Thoracic aorta (tissue), 2 donors: ENCODE measurements at places on chromosomes 7 and 10.

DNA sequence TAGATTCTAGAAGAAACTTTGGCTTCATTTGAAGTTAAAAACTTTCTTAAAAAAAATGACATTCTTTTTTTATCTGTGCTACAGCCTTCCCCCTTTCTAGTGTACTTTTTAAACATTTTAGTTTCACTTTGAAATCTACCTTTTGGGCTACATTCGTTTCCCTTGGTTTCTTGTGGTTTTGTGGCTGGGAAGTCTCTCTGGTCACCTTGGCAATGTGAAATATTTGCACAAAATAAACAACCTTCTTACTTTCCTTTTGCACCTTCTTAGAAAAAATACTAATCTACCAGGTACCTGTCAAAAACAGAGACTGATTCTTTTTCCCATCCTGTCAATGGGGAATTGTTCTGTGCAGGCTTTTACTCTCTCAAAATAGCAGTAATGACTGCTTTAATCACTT is 350.2 kb downstream of the GATA3 start:
- H3K36me3 ChIP-seq: no peaks in the 10 kb centered on the region
- H3K4me1 ChIP-seq: no peaks in the 10 kb centered on the region
- no peak overlapping the region for H3K27ac ChIP-seq
- no peak for DNase-seq
- no peaks in the 10 kb centered on the region for H3K27me3 ChIP-seq

DNA sequence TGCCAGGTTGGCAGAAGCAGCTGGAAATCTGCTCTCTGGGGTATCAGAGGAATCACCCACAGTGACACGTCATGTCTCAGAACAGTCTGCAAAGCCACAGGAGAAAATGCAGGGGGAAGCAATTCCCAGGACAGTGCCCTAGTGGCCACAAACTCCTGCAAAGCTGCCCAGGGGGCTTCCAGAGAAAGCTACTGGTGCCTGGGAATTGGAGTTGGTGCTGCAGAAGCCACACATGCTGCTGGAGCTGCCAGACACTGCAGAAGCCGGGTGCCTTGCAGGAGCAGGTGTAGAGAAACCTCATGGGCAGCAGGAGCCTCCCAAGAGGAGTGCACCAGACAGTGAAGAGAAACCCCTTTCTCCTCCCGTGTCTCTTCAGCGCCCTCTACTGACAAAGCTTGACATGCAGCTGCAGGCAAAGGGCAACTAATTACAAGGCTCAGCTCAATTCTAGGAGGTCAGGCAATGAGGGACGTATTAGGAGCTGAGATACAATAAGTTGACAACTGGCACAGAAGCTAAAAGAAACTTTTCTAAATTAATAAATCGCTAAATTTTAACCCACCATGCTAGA is 30.2 kb upstream of the NUB1 start:
- peaks cover 14% of the 10 kb centered on the region for H3K4me1 ChIP-seq
- no peak overlapping the region for H3K4me3 ChIP-seq
- no peak for DNase-seq
- H3K27ac ChIP-seq: no peak overlapping the region
- no peaks in the 10 kb centered on the region for H3K36me3 ChIP-seq
- H3K27me3 ChIP-seq: no peaks in the 10 kb centered on the region

DNA sequence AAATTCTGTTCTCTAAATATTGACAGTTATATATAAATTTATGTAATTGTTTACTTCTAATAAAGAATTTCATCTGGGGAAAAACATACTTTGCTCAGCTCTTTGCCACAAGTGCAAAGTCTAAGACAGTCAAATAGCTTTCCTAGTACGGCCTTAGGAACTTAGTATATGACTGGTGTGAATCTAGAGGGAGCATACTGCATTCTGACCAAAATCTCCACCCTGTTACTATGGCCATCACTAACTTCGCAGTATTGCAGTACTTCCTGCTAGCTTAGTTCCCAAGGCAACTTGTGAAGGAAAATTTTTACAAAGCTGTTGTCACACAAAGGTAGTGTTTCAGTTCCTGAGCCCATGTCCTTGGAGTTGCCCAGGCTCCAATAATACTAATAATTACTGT is 181.5 kb downstream of the CFTR start:
- H3K4me1 ChIP-seq: peaks cover 7% of the 10 kb centered on the region
- no peaks in the 10 kb centered on the region for H3K36me3 ChIP-seq
- H3K27ac ChIP-seq: no peak overlapping the region
- no peaks in the 10 kb centered on the region for H3K27me3 ChIP-seq
- DNase-seq: no peak

DNA sequence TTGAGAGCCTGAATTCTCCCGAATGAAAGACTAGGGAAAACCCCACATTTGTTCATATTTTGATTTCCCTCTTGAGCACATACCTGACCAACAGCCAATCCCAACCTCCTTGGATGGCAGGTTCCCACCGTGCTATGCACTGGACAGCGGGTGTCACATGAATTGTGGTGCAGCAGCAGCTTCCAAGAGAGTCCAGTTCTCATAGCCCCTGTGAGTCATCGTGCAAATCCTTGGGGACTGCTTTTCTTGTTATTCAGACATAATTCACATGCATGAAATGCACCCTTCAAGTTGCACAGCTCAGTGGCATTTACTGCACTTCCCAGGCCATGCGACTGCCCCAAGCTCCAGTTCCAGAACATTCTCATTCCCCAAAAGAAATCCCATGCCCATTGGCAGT is 67.8 kb upstream of the PPP2R2D start:
- H3K4me1 ChIP-seq: no peaks in the 10 kb centered on the region
- H3K36me3 ChIP-seq: no peaks in the 10 kb centered on the region
- no peak overlapping the region for H3K4me3 ChIP-seq
- no peak for DNase-seq
- no peak overlapping the region for H3K27ac ChIP-seq
- no peaks in the 10 kb centered on the region for H3K27me3 ChIP-seq

DNA sequence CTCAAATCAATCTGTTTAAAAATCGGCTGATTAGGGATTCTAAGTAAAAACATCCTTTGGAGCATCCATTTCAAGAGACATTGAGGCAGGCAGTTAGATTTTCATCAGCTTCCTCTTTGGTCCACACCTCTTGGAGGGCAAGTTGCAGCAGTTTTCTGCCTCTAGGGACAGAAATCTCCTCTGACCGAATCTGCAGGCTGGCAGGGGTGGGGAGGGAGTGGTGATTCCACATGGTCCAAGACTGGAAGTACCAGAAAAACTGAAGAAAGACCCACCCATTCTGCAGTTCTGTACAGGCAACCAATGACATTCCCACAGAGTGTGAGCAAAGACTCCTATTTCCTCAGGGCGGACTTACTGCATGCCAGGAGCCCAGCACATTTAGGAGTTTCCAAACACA is 29.0 kb downstream of the FGFBP3 start:
- peak overlapping the region; percentile 46 for H3K27ac ChIP-seq
- H3K27me3 ChIP-seq: no peaks in the 10 kb centered on the region
- no peak for DNase-seq
- H3K4me3 ChIP-seq: no peak overlapping the region
- H3K36me3 ChIP-seq: no peaks in the 10 kb centered on the region
- H3K4me1 ChIP-seq: peaks cover 36% of the 10 kb centered on the region

- DNase-seq: no peak
- no peak overlapping the region for H3K27ac ChIP-seq
- H3K27me3 ChIP-seq: no peaks in the 10 kb centered on the region
- H3K36me3 ChIP-seq: no peaks in the 10 kb centered on the region
- H3K4me3 ChIP-seq: no peak overlapping the region
- no peaks in the 10 kb centered on the region for H3K4me1 ChIP-seq
These were observed 673.9 kb downstream of the PHTF2 start for GRCh38 chr7:78472519-78472918.

DNA sequence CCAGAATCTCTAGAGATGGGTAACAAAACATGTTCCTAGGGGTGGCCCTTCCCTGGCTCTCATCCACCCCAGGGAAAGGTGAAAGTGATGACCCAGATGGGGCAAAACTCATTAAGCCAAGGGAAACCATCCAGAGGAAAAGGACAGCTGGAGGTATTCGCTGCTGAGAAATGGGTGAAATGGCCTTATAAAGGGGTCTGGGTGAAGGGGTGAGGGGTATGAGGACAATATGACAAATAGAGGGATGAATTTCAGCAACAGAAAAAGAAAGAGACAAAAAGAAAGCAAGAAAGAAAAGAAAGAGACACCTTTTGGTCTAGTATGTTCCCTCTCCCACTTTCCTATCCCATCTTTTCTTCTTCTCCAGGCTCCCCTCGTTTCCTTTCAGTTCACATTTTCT is 26.6 kb downstream of the ARHGAP21 start:
- DNase-seq: no peak
- no peak overlapping the region for H3K27ac ChIP-seq
- no peaks in the 10 kb centered on the region for H3K36me3 ChIP-seq
- H3K27me3 ChIP-seq: no peaks in the 10 kb centered on the region
- H3K4me3 ChIP-seq: no peak overlapping the region

GRCh38 chr7:104779888-104780287 is 234.1 kb upstream of the KMT2E start:
- H3K4me3 ChIP-seq: no peak overlapping the region
- H3K27ac ChIP-seq: no peak overlapping the region
- H3K36me3 ChIP-seq: no peaks in the 10 kb centered on the region

- H3K27me3 ChIP-seq: no peaks in the 10 kb centered on the region
- DNase-seq: no peak
These were observed 56.0 kb downstream of the CPXM2 start for GRCh38 chr10:123835575-123835974.
